Stimulated activated CD8-positive, alpha-beta memory T cell treated with anti-CD3 and anti-CD28 coated beads, Interleukin-4, amount 100 ng/mL, for 24 hours (primary cell): ENCODE measurements at places on chromosomes 16 and 17.
A peak's percentile ranks its signal among the peaks of the same experiment; 100 is the strongest.

- DNase-seq: no peak
These were observed 12.3 kb upstream of the CYTH1 start for GRCh38 chr17:78794399-78794798.

- DNase-seq: peak; percentile 33
These were observed 9.1 kb upstream of the PPP1R1B start for GRCh38 chr17:39617446-39618245.

GRCh38 chr17:80348551-80349150 lies 66.3 kb upstream of the ENDOV start:
- DNase-seq: no peak

DNA sequence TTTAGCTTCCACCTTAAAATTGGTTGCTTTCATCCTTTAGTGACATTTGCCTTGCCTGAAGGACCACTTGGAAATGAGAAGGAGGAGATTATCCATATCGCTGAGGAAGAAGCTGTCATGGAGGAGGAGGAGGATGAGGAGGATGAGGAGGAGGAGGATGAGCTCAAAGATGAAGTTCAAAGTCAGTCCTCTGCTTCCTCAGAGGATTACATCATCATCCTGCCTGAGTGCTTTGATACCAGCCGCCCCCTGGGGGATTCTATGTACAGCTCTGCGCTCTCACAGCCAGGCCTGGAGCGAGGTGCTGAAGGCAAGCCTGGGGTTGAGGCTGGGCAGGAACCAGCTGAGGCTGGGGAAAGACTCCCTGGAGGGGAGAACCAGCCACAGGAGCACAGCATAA lies 11.5 kb upstream of the TMEM106A start:
- DNase-seq: no peak

DNA sequence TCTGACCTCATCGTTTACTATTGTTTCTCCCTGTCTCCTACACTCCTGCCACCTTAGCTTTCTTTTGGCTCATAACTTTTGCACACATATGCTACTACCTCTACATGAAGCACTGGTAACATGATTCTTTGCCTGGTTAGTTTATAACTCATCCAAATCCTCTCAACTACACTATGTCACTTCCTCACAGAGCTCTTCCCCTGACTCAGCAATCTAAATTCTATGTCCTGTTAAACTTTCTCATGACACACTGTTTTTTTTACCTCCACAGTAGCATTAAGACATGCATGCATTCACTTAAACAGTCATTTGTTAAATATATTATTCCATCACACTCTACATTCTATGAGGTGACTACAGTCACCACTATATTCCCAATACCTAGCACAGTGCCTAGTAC lies 19.7 kb downstream of the APPBP2 start:
- no peak for DNase-seq

DNA sequence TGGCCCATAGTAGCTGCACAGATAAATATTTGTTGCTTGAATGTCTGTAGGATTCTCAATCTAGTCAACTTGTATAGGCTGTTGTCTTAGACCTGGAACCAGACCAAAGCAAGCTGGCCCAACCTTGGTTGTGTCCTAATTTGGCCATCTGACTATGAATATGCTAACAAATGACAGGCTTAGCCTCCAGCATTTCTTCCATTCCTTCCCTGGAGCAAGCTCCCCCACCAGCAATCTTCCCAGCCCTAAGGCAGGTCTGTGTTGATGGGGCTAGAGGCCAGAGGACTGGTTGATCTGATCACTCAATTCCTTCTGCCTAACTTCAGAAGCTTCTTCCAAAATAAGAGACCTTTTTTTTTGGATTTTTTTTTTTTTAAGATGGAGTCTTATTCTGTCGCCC lies 9.4 kb upstream of the PHOSPHO1 start:
- DNase-seq: no peak

DNA sequence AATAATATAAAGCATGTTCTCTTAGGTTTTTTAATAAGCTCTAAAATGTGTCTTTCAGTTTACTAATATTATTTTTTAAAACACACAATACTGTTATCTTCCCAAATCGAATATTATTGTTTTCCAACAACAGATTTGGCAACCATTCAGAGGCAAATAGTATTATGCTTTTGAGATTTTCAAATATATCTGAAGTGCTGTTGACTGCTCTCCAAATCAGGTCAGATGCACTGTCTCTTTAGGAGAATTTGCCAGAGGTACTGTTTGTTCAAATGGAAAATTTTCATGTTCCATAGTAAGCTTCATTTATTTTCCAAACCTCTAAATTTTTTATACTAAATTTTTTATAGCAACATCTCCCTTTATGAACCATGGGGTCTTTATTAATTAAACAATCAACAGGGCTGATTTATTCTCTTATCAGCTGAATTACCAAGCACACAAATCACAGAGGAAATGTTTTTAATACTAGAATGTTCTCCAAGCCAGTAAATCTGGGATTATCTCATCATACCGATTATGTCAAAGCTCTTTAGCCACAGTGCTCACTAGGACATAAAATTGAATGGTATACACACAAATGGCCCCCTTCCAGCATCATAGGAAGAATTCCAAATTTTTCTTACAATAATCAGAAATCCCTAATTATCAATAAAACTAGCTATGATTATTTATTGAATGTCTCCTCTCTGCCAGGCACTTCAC lies 108.8 kb upstream of the HLF start:
- no peak for DNase-seq

- DNase-seq: no peak
These were observed 34.9 kb upstream of the NLRP1 start for GRCh38 chr17:5619088-5619740.

- DNase-seq: no peak
These were observed 373.7 kb downstream of the SOX9 start for GRCh38 chr17:72494566-72494965.

DNA sequence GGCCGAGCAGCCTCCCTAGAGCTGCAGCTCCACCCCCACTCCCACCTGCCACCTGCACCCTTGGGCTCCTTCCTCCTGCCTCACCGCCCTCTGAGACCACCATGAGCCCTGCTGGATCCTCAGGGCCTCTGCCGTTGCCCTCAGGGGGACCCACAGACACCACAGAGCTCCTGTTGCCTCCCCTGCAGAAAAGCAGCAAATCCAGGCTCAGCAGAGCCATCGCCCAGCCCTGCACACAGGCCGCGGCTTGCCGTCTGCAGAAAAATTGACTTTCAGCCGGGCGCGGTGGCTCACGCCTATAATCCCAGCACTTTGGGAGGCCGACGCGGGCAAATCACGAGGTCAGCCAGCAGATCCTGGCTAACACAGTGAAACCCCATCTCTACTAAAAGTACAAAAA lies 7.0 kb upstream of the PPP1R27 start:
- no peak for DNase-seq

GRCh38 chr16:84889066-84889465 lies 69.3 kb downstream of the CRISPLD2 start:
- no peak for DNase-seq

GRCh38 chr17:77556383-77557061 lies 402.0 kb upstream of the TNRC6C start:
- no peak for DNase-seq

- DNase-seq: no peak
These were observed 179.4 kb upstream of the IRX6 start for GRCh38 chr16:55144651-55145050.

- no peak for DNase-seq
These were observed 25.8 kb downstream of the WSB1 start for GRCh38 chr17:27319541-27320221.

DNA sequence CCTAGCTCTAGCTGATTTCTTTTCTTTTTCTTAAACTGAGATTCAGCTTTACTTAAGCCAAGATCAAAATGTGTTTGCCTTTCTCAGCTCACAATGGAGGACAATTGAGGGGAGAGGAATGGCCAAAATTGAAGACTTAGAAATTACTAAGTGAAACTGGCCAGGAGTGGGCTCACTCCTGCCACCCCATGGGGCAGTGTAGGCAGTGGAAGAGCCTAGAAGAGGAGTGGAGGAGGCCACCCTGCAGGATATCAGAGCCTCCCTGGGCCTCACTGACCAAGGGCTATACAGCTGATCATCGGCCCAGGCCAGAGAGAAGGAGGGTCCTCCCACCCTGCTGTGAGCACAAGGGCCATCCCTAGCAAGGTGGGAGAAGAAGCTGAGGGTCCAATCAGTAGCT lies 119.8 kb downstream of the CCT6B start:
- no peak for DNase-seq

- no peak for DNase-seq
These were observed 493.7 kb upstream of the ERCC4 start for GRCh38 chr16:13426269-13426668.

- DNase-seq: no peak
These were observed 32.4 kb downstream of the KCNJ16 start for GRCh38 chr17:70107441-70107840.

DNA sequence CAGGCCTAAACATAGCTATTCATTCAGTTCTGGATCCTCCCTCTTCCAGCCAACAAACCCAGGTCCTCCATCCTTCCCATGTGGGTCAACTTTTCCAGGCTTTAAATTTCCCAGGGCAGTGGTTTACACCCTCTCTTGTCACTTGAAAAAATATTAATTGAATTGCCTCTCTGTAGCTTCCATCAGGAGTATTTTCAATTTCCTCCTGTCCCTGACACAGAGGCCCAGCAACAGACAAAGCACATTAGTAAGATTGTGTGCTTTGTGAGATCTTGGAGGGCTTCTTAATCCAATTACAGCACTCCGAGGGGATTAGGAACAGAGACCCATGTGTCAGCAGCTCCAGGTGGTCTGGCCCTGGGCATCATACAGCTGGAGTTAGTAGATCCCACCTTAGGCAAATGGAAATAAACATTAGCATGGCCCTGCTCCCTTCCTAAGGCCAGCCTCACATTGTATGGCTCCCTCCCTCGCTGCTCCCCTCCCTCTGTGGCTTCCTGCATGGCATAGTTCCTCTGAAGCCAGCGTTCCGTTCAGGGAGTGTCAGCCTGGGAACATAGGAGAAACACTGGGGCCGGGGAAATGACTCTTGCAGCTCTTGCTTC lies 132.7 kb upstream of the HSBP1 start:
- DNase-seq: no peak

- no peak for DNase-seq
These were observed 3.2 kb downstream of the NFATC3 start for GRCh38 chr16:68088130-68088972.

GRCh38 chr17:36945959-36946725 lies 2.6 kb upstream of the AATF start:
- DNase-seq: no peak

DNA sequence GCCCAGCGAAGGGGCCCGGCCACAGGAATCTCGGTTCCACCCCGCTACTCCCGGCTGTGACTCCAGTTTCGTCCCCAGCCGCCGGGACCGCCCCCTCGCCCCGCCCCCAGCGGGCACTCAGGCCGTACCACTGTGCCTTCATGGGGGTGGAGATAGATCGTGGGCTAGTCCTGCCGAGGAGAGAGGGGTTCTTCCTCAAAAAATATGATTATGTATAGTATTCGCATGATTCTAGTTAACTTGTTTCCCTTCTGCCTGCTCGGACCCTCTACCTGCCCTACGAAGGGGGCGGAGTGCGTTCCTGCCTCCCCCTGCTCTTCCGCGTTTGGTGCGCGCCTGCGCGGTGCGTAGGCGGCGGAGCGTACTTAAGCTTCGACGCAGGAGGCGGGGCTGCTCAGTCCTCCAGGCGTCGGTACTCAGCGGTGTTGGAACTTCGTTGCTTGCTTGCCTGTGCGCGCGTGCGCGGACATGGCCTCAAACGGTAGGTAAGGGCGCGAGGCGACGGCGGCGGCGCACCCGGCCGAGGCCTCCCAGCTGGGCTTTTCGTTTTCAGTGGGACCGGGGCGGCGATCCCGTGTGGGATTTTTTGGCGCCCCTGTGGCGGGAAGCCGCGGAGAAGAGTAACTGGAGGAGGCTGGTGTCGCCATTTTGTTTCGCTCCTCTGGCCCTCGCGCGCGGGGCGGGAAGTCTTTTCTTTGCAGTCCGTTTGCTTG lies at the start of gene FUS:
Gene FUS, plus strand, starts transcription at position 393 of the 713 bp plus-strand sequence. Its CDS starts 76 bp downstream, at position 469.
- peak; percentile 83 for DNase-seq

GRCh38 chr17:48074322-48075081 lies 26.3 kb downstream of the NFE2L1 start:
- DNase-seq: peak; percentile 52

GRCh38 chr16:11768849-11769248 lies 26.2 kb upstream of the TXNDC11 start:
- DNase-seq: no peak

DNA sequence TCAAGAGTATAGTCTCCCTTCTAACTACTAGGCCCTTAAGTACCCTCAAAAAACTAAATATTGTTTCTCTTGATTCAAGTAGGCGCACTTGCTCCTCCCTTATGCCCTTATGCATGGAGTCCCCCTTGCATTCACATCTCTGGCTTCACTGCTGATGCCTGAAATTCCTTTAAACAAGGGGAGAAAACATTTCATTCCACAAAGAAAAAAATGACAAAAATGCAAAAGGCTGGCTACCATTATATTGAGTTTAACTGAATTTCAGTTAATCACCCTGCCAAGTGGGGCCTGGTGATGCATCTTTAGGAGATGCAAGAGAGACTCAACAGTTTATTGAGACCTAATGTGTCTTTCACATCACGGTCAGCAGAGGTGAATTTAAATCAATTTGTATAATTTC lies 35.6 kb downstream of the CRLF3 start:
- DNase-seq: no peak

DNA sequence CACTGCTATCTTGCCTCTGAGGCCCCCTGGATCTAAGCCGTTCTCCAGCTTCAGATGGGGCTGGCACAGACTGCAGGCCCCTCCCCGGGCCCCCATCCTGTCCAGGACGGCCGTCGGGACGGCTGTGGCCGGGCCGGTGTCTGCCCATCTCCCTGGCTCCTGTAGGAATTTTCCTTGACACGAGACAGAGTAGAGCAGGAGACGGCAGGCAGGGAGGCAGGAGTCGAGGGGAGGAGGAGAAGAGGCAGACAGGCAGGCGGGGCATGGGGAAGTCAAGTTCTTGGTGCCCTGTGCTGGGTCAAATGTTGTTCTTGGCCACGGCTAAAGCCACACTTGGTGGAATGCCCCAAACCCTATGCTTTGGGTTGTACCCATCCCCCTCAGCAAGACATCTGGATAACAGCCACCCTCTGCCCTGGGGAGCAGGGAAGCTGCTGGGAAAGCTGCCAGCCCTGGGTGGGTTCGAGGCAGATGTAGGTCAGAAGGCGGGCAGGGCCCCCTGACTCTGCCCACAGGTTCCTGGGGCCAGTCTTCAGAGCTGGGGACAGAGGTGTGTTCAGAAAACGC lies 4.0 kb downstream of the C1QTNF1 start:
- no peak for DNase-seq

GRCh38 chr17:33099906-33100305 lies 108.3 kb downstream of the SPACA3 start:
- DNase-seq: no peak
